NCI-H1694 treated with DMSO at 0.1 percent for 48 hours (cell line): ENCODE measurements at places on chromosomes 2 and 18.
A peak's percentile ranks its signal among the peaks of the same experiment; 100 is the strongest.

DNA sequence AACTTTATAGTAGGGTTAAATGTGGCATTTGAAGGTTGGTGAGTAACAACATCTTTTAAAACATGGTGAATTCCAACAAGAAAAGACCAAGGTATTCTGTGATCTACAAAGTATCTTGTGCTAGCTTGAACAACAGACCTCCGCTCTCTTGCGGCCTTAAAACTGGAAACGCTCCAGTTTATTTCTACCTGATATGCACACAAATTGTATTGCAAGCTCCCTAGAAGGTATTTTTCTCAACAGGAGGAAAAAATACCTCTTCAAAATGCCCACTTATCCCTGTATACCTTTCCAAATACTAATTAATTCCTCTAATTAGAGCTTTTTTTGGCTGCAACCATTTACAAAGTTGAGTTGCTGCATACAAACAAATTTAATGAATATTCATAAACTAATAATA is 69.5 kb downstream of the KCNH7 start:
- no peak for DNase-seq

GRCh38 chr2:224669449-224669848 is 46.7 kb downstream of the CCDC195 start:
- DNase-seq, result no peak

- DNase-seq, result no peak
Observed at GRCh38 chr2:233288663-233289062, 19.0 kb upstream of the SAG start.

GRCh38 chr2:136021976-136022375 is 36.5 kb upstream of the DARS1 start:
- DNase-seq, result no peak

GRCh38 chr18:3256693-3257626 is 5.0 kb upstream of the MYL12B start:
- no peak for DNase-seq

- no peak for DNase-seq
Observed at GRCh38 chr2:229223107-229223506, 48.0 kb downstream of the PID1 start.

DNA sequence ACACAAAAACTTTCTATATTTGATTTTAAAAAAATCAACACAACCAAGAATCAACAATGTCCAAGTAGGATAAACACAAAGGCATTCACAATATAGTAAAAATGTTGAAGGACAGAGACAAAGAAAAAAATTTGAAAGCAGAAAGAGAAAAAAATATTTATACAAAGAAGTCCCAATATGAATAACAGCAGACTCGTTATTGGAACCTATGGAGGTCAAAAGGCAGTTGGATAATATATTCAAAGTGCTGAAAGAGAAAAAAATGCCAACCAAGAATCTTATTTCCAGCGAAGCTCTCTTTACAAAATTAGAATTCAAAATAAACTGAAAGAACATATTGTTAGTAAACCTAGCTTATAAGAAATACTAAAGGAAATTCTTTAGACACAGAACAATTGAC is 859.5 kb downstream of the LRP1B start:
- DNase-seq, result no peak

- DNase-seq, result no peak
Observed at GRCh38 chr2:174794851-174795374, 30.6 kb upstream of the CHRNA1 start.

- DNase-seq, result no peak
Observed at GRCh38 chr2:80737047-80737446, 432.5 kb upstream of the LRRTM1 start.

DNA sequence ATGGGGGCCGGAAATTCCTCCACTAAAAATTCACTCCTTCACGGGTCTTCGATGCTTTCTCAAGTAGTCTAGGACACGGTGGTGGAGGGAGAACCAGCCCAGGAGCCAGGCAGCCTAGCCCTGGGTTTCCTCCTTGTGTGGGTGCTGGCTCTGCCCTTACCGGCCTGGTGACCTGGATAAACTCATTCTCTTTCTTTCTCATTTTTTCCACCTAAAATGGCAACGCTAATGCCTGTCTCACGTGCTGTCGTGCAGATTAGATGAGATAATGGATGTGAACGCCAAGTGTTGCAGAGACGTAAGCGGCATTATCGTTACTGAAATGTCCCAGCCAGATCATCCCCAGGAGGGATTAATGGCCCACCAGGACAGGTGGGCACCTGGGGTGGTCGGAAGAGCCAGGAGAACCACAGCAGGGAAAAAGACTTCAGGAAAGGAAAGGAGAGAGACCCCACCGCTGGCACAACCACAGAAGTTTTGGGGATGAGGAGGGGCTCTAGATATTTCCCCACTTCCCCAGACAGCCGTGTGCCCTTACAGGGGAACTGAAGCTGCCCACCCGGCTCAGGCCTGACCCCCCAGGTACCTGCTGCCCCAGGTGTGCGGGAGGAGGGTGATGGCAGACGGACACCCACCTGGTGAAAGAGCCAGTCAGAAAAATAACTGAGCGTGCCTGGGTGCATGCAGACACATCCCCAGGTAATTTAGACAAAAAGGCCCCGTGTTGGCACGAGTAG is 100.8 kb upstream of the ASAP2 start:
- DNase-seq, result no peak

DNA sequence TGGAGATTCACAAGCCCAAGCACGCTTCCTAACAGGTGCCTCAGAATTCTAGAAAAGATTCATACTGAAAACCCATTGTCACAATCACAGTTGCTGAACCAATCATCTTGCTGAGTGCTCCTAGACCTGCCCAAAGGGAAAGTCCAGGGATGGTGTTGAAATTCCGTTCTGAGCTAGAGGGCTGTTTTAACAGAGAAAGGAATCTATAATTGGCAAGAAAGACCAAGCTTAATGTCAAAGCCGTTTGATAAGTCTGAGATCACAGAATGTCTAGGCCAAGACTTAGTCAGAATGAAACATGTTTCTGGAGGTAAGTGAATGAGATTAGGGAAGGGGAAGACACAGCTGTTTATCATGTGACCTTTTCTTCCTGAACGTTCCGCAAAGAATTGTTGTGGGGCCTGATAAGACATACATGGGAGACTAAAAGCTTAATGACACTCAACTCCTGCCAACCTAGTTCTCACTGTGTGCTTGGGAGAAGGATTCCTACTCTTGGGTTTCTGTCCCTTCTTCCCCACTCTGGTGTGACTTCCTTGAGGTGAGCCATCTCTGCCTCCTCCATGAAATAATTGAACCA is 27.5 kb downstream of the PMAIP1 start:
- DNase-seq, result no peak

GRCh38 chr2:134431838-134432434 is 178.1 kb downstream of the MGAT5 start:
- DNase-seq, result no peak

GRCh38 chr2:194301946-194302345 is 1355.1 kb upstream of the SLC39A10 start:
- DNase-seq, result peak; percentile 93

- DNase-seq, result no peak
Observed at GRCh38 chr2:17971531-17972125, 93.2 kb downstream of the KCNS3 start.

GRCh38 chr2:1742681-1743395 is 1.5 kb downstream of the PXDN start:
- no peak for DNase-seq

DNA sequence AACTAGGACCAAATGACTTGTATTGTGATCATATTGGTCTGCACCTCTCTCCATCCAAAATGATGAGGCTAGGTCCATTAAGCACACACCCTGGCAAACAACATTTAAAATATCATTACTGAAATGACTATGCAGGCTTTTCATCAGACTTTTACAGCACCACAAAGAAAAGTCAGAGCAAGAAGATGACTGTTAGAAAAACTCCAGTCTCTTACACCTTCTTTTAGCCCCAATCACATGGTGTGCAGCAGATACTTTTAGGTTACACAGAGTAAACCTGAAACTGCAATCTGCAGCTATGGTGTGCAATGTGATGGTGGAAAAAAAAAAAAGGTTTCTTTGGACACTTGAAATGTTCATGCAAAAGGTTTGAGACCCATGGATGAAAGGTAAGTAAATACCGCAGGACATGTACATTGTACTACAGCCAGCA is 5.4 kb upstream of the POLI start:
- DNase-seq, result no peak

DNA sequence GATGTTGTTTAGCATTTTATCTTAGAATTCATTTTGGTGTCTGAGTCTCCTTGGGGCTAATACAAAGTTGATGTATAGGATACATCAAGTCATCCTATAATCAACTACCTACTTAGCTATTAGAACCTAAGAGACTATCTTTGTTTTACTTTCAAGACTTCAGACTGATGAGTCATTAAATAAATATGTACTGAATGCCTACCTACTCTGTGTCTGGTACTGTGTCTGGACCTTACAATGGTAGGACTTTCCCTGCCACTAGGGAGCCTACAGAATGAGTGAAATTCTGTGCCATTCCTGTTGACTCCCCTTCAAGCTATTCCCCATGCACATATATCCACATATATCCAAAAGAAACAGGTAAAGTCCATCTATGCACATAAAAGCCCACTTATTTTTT is 114.5 kb downstream of the ERBB4 start:
- no peak for DNase-seq

DNA sequence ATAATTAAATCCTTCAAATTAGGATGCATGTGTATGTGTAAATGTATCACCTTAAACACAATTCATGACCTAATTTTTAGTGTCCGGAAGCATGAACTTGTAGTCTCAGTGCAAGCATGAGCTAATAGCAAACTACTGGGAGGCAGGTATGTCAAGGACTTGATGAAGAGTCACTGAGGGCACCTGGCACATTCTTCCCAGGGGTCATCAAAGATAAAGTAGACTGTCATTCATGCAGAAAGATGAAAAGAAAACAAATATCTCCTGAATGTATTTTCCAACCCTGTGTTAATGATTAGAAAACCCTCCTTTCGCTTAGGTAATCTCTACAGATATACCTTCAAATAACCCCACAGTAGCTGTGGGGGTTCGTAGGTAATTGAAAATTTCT is 234.9 kb downstream of the SOCS6 start:
- DNase-seq, result no peak

- no peak for DNase-seq
Observed at GRCh38 chr2:158970241-158970751, 1.9 kb downstream of the TANC1 start.

GRCh38 chr2:151543876-151544275 is 134.2 kb downstream of the RIF1 start:
- DNase-seq, result no peak

DNA sequence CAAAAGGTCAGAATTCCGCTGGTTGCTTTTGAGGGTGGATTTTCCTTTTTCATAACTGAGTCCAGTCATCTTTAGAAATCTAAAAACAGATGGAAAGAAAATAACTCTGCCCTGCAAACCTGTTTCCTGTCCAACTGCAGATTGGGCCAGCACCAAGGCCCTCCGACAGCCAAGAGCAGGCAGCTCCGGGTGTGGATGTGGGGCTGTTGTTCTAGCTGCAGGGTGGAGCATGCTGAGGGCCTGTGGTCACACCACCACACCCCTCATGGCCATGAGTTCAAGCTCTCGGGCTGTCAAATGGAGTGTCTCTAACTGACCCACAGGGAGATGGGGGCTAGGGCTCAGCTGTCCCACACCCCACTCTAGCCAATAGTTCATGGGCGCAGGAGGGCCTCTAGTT is 69.3 kb upstream of the BZW1 start:
- DNase-seq, result no peak

DNA sequence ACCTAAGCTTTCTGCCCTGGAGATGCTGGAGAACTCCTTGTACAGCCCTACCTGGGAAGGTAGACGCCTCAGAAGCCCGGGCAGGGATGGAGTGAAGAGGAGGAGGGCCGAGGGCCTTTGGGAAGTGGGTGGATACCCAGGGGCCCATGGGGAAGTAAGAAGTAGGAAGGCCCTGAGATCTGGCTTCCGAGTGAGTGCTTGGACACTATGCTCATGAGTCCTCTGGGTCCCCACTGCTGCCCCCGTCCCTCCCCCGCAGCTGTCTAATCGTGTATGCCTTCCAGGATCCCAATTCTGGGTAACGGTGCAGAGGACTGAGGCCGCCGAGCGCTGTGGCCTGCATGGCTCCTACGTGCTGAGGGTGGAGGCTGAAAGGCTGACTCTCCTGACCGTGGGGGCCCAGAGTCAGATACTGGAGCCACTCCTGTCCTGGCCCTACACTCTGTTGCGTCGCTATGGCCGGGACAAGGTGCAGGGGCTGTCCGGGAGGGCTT is 1.1 kb downstream of the DOK1 start:
- DNase-seq, result no peak

GRCh38 chr18:14921031-14921430 is 173.1 kb downstream of the ANKRD30B start:
- no peak for DNase-seq

- DNase-seq, result no peak
Observed at GRCh38 chr18:24810561-24811305, 350.3 kb downstream of the HRH4 start.

- DNase-seq, result no peak
Observed at GRCh38 chr2:181348107-181348837, 108.9 kb upstream of the ITGA4 start.

GRCh38 chr18:49731860-49732311 is 81.4 kb downstream of the ACAA2 start:
- no peak for DNase-seq

DNA sequence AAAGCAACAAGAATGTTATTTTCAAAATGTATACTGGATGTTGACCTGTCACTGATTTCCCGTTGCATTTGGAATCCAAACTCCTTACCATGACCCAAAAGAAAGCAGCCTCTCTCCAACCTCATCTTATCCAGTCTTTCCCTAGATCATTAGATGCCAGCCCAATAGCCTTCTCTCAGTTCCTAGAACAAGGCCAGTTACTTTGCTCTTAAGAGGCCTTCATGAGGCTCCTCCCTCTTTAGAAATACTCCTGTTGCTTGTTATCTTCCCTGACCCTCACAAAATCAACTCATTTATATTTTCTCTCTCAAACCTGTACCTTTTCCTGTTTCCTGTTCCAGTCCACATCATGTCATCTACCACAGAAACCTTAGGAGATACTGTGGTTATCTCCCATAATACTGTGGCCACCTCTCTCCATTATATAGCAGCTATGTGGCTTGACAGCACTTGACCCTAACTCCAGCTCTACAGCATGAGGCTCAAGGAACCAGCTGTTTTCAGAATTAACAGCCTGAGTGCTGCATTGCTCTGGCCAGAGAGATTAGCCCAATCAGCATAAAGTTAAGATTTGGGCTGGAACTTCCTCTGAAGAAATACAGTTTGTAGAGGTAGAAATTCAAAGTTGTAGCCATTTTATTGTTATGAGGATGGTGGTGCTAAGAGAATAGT is 22.8 kb downstream of the SRBD1 start:
- DNase-seq, result no peak

- no peak for DNase-seq
Observed at GRCh38 chr2:36982467-36982866, 16.1 kb upstream of the STRN start.

DNA sequence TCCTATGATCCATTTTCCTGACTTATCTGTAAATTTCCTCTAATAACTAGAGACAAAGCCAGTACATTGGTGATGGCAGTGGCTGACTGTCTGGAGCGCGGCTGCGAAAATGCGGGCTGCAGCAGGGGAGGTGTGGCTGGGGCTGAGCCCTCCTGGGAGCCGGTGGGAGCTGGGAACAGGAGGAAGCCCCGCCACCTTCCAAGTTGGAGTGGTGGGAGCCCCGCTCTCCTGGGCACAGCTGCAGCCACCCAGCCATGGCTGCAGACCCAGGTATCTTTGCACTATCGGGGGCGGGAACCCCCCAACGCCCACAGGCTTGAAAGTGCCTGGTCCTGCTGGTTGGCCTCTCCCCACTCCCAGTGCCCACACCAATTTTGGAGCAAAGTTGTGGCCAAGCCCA is 633.0 kb upstream of the TMEFF2 start:
- DNase-seq, result no peak

- no peak for DNase-seq
Observed at GRCh38 chr2:74007121-74007520, 22.4 kb downstream of the TET3 start.
